Activated T-cell treated with anti-CD3 and anti-CD28 coated beads, Interleukin-2, amount 50 U/mL, for 48 hours (primary cell): ENCODE measurements at places on chromosomes 7 and 10.

- no peak for DNase-seq
Observed at GRCh38 chr10:128007056-128007455, 100.2 kb downstream of the PTPRE start.

- no peak for DNase-seq
Observed at GRCh38 chr10:19209319-19209718, 160.7 kb downstream of the MALRD1 start.

DNA sequence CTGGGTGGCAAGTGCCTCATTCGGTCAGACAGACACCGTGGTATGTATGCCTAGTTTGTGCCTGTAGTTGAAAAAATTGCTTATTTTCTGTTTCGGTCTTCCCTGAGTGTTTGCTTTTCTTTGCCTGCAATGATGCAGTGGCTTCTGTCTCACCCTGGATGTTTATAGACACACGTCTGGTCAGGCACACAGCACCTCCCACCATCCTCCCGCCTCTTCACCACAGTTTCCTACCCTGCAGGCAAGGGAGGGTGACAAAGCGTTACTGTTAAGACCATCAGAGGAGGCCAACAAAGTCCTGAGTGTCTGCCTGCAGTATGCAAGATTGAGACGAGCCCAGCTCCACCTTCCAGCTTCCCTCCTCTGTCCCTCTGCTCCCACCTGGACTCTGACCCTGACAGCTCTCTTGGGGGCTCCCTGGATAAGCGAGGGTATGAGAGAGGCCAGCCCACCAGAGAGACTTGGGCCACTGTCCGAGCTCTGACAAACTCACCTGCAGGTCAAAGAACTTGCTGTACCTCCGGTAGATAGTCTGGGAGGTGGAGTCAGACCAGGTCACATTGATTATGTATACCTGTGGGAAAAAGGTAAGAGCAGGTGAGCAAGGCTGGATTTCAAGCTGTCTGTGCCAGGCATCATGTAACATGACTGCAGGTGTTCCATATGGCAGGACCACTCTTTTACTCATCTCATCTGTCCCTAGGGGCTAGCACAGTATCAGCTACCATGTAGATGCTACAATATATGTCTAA, 54.4 kb downstream of the SH3PXD2A start:
- DNase-seq, result peak; percentile 62

DNA sequence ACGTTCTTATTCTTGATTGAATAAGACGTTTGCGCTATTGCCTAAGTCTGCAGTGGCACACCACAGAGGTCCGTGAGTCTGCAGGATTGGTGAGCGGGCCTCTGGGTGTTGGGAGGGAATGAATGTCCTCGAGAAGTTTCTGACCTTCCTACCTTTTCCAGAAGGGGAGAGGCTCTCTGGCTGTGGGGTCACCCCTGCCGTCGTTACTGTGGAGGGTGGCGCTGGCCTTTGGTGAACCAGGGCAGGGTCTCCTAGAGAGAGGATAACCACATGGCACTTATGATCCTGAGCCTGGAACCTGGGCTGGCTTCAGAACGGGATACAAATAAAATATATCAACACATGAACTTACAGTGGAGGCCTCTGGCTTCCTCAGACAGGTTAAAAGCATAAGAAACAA, 13.8 kb downstream of the IL15RA start:
- no peak for DNase-seq

- DNase-seq, result no peak
Observed at GRCh38 chr7:148241700-148242293, 348.8 kb upstream of the C7orf33 start.
